ENCODE measurements at places on chromosomes 12 and 14.
A peak's percentile ranks its signal among the peaks of the same experiment; 100 is the strongest.

GRCh38 chr14:81805785-81806184 lies 272.1 kb upstream of the SEL1L start:
- no peak for DNase-seq

DNA sequence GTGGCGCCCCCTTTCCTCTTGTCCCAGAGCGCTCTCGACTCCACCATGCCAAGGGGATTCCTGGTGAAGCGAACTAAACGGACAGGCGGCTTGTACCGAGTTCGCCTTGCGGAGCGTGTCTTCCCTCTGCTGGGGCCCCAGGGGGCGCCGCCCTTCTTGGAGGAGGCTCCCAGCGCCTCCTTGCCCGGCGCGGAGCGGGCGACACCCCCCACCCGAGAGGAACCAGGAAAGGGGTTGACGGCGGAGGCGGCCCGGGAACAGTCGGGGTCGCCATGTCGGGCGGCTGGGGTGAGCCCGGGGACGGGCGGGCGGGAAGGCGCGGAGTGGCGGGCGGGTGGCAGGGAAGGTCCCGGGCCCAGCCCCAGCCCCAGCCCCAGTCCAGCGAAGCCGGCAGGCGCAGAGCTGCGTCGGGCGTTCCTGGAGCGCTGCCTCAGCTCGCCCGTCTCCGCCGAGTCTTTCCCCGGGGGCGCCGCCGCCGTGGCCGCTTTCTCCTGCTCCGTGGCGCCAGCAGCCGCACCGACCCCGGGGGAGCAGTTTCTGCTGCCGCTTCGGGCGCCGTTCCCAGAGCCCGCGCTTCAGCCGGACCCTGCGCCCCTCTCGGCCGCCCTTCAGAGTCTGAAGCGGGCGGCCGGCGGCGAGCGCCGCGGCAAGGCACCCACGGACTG lies 376 bp downstream of the INSM2 start:
- no peak for DNase-seq

- peak; percentile 91 for DNase-seq
Measured at GRCh38 chr12:121784460-121784859, 9.0 kb downstream of the RHOF start.

GRCh38 chr14:99737956-99738667 lies 54.0 kb downstream of the CYP46A1 start:
- DNase-seq, result no peak

DNA sequence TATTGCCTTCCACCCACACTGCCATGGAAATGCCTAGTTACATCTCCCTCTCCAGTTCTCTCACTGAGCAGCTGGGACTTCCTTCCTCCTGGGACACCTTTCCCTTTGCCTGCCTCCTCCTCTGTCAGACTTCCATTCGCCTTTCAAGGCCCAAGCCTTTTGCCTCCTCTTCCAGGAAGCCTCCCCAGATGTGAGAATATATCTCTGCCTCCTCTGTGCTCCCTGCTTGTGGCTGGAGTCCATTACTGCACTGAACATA lies 3.1 kb downstream of the IFI27L2 start:
- DNase-seq, result no peak

- DNase-seq, result no peak
Measured at GRCh38 chr14:76088771-76089571, 62.8 kb upstream of the GPATCH2L start.

DNA sequence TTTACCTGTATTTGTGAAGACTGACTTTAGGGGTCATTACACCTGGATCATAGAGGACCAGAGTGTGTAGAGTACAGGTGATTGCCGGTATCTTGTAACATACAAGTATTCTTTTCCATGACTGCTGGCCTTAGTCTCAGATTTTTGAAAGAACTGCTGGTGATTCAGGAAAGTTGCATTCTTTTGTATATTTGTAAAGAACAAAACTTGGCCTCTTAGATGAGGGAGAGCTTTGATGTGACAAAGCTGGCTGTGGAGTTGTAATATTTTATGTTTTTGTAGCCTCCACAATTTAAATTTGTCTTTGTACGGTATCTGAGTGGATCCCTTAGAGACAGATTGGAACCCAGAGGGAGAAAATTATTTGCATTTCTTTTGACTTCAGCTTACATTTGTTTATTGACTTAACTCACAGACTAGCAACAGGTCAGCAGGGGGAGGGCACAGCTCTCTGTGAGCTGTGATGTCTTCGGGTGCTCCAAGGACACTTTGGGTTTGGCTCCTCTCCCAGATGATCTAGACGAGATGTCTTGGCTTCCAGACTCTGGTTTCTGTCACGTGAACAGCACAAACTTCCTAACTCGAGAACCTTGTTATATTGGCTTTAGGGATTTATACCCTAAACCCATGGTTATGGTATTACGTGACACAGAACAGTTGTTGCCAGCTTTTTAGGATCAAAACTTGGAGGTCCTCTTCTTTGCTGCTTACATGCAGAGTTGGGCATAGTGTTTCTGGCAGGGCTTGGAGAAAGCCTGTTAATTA lies 65.9 kb downstream of the DAAM1 start:
- no peak for DNase-seq

DNA sequence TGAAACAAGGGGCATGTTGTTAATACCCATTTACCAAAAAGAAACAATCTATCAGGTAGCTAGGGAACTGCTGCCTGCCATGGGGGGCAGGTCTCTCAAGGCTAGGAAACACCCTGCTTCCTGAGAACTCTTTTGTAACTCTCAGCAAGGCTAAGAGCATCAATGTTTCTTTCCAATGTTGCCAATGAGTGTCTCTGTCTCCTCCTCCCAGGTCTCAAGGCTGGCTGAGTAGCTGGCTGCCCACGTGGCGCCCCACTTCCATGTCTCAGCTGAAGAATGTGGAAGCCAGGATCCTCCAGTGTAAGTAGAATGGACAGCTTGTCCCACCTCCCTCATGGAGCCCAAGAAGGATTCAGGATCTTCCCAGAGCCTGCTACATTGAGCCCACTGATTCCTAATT lies 3.4 kb downstream of the ABHD4 start:
- no peak for DNase-seq

DNA sequence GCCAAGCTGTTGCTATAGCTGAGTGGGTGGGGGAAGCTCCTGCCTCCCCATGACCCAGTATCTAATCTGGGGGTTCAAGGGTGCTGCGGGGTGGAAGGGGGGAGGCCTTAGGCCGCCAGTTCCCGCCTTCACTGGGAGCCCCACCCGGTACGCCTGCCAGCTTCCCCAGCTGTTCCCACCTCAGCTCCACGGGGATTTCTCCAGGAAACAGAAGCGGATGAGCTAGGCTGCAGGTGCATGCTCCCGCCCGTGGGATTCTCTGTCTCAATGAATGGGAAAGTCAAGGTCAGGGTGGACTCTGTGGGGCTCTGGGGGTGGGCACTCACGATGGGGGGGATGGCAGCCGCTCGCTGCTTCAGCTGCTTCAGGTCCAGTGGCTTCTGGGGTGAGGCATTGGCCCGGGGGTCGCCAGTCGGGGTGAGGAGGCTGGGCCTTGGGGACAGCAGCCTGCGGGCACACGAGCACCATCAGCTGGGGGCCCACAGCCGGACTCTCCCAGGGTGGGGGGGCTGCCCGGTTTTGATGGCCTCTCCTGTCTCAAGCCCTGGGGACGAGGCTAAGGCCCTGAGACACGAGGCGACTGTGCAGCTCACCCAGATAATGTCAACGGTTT lies 68.6 kb downstream of the RFLNA start:
- no peak for DNase-seq

- DNase-seq, result no peak
Measured at GRCh38 chr14:101255765-101256125, 305.6 kb upstream of the DIO3 start.

GRCh38 chr14:81516986-81517797 lies 16.5 kb downstream of the SEL1L start:
- DNase-seq, result peak; percentile 73

- no peak for DNase-seq
Measured at GRCh38 chr12:128594521-128594920, 229.2 kb downstream of the SLC15A4 start.

DNA sequence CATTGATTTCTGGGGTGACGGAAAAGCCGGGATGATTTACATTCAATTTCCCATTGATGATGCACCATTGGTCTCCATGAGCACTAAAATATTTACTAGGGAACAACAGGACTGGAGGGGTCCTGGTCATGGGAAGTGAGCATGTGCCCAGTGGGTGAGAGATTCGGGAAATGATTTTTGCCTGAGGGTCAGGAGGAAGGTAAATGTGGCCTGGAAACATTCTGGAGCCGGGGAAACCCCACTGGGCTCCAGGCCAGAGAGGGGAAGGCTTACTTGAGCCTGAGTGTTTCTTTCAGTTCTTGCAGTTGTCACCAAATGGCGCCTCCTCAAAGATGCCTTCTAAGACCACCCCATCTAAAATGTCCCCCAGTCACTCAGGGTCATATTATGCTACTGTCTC lies 532.3 kb upstream of the TBX3 start:
- no peak for DNase-seq

Data from kidney glomerular epithelial cell (primary cell).